ENCODE measurements at places on chromosomes 16 and 17.

- no peak for DNase-seq
Observed at GRCh38 chr16:77090062-77090461, 100.9 kb upstream of the MON1B start.

DNA sequence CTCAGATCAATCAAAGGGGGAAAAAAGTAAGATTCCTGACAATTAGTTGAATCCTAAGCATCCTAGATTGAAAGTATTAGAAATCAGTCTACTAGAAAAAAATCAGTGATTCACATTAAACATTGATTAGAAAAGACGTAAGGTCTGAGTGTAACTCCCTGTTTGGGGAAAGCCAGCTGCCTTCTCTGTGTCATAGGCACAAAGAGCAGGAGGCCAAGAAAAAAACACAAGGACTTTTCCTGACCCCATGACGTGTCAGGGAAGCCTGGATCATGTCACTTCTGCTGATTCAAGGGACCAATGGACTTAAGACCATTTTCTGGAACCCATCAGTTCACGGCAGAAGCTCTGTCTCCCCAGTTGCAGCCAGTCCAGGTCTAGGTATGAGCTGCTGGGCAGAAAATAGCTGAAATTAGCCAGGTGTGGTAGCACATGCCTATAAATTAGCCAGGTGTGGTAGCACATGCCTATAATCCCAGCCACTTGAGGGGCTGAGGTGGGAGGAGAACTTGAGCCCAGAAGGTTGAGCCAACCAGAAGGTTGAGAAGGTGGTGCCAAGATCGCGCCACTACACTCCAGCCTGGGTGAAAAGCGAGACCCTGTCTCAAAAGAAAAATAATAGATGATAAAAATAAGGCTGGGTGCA lies 35.9 kb downstream of the RANBP10 start:
- DNase-seq: no peak

GRCh38 chr16:81431554-81432353 lies 12.9 kb upstream of the CMIP start:
- no peak for DNase-seq

GRCh38 chr17:79338604-79339003 lies 264.0 kb downstream of the ENGASE start:
- DNase-seq: no peak

DNA sequence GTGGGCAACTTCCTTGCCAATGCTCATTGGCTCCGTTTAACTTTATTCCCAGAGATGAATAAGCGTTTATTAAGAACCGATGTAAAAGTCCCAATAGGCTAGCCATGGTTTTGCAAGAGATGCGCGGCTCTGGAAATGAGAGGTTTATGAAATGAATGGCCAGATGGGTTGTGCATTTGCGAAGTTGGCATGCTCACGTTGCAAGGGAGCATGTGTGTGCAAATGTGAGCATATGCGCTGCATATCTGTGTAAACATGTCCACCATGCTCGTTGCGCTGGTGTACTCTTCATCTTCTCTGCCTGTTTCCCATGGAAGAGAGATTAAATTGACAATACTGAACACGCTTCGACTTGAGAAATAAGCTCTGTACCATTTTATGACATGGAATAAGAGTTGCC lies 848.6 kb upstream of the RBFOX1 start:
- DNase-seq: no peak

DNA sequence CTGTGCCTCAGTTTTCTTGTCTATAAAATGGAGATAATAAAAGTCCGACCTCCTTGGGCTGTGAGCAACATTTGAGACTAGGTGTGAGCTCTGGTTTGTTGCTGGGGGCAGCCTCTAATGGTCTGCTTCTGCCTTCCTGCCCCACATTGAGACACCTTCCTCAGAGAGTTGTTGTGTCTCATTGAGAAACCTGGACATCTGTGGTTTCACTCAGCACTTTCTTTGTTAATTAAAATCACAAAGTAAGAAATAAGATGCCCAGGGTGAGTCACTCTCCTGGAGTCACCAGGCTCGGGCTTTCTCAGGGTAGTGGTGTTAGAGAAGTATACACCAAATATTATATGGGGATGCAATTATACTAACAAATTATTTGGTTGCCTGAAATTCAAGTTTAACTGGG lies 389.2 kb upstream of the SALL1 start:
- DNase-seq: no peak

DNA sequence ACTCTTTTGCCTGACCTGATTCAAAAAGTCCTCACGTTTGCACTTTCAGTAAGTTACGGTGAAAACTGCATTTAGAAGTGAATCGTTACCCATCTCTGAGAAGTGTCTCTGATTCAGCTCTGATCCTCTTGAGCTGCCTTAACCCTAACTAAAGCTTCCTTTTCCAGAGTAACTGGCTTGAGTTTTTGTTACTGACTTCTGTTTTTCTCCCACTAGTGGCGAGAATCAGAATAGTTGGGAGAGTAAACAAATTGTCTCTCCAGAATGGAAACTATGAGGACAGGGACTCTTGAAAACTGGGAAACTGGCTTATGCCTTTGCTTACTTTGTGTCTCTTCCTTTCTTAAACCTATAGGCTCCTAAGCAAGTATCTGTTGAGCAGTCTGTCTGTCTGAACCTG lies 31.3 kb upstream of the KPNB1 start:
- no peak for DNase-seq

GRCh38 chr16:14202095-14202494 lies 131.0 kb downstream of the MRTFB start:
- no peak for DNase-seq

- DNase-seq: no peak
Observed at GRCh38 chr17:53101706-53102105, 721.0 kb upstream of the KIF2B start.

GRCh38 chr17:79008666-79009387 lies 737 bp downstream of the CANT1 start:
- no peak for DNase-seq

DNA sequence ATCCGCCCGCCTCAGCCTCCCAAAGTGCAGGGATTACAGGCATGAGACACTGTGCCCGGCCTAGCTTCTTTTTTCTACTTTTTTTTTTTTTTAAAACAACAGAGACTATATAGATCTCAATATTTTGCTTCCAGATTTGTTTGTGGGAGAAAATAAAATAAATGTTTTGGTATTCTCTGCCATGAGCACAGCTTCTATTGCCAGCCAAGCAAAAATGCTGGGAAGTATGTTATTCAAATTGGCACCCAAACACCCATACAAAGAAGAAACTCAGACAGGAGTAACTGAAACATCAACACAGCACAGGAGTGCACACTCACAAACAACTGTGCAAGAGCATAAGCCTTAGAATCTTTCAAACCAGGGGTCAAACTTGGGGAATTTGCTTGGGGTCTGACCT lies 37.2 kb upstream of the CLEC3A start:
- DNase-seq: no peak

GRCh38 chr16:78436846-78437245 lies 337.4 kb downstream of the WWOX start:
- peak; percentile 29 for DNase-seq

DNA sequence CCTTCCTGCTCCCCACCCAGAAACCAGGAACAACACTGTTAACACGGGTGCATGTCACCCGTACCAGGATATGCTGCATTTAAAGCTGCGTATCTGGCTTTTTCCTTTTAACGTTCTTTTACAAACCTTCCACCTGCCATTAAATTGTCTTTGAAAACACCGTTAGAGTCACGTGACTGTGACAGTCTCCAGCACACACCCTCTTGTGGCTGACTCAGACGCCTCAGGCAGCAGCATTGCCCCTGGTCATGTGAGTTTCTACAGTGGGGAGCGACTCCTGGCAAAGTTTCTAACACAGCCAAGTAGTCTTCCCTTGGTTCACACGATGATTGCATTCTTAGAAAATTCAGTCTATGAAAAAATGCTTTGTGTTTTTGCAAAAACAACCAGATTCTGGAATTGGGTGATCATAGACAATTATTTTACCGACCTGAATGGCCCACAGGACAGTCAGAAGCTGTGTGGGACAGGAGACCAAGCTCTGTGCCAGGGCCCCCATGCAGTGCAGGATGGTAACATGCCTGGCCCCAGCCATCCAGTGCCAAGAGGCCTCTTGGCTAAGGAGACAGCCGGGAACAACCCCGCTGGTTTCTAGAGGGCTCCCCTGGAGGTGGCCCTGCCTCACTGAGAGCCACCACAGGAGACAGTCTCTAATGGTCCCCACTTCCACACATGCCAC lies 199.1 kb downstream of the KATNIP start:
- DNase-seq: no peak

DNA sequence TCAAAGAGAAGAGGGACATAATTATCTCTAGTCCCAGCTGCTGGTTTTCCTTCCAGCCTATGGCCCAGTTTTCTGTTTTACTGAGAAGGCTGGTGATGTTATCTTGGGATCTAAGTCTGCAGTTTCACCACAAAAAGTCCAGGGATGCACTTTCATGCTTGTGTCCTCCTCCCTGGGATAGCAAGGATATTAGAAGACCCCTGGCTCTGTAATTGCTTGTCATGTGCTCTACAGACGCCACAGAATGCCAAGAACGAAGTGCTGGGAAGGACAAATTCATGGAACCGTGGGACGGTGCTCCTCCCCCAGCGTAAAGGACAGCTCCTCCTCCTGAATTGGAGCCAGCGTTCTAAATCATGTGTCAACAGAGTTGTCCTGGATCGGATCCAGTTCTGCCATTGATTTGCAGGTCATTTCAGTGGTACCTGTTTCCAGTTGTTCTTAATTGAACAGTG lies 8.6 kb downstream of the MAPT start:
- DNase-seq: no peak

- peak; percentile 1 for DNase-seq
Observed at GRCh38 chr16:60945225-60945624, 1091.0 kb downstream of the CDH8 start.

GRCh38 chr16:69672998-69673713 lies 53.2 kb downstream of the NQO1 start:
- DNase-seq: no peak

GRCh38 chr16:23027386-23027785 lies 121.9 kb downstream of the USP31 start:
- no peak for DNase-seq

Data from H1 (cell line).